Activated CD8-positive, alpha-beta memory T cell treated with anti-CD3 and anti-CD28 coated beads for 48 hours (primary cell): ENCODE measurements at places on chromosomes 13 and 19.

- peak; percentile 48 for DNase-seq
Observed at GRCh38 chr13:112443995-112444311, 67.8 kb downstream of the SPACA7 start.

DNA sequence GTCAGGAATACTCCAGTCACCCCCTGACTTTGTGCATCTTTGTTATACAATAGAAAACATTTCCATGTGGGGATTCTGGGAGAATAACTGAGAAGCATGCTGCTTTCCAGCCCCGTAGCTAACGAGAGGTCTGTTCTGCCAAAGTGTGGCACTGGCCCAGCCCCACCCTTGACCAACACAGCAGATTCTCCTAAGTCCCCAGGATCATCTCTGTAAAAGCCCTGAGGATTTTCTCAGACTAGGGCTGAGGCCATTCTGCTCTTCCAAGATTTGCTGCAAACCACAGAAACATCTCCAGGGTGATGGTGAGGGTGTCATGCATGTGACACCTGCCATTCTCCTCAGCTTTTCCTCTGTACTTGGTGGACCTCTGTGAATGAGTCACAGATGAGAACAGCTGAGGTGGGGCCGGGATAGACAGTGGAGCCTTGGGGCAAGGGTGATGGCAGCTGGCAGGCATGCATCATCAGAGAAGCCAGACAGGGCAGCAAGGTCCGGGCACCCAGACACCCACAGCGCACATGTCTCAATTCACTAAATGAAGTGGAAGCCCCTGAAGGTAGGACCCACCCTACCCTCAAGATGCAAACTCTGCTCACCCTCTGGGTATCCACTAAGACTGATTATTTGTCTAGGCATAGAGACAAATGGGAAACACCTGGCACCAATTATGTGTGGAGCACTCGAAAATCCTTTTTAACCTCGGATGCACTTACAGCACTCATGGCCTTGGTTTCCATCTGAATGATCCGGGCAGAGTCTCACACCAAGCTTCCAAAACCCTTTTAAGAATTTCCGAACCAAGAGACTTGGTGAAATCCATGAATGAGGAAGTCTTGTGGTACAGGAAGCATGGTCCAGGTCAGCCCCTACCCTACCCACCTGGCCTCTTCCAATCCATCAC lies 20.1 kb upstream of the DOCK9 start:
- no peak for DNase-seq

GRCh38 chr19:23101241-23101640 lies 15.6 kb upstream of the ZNF730 start:
- DNase-seq = no peak

DNA sequence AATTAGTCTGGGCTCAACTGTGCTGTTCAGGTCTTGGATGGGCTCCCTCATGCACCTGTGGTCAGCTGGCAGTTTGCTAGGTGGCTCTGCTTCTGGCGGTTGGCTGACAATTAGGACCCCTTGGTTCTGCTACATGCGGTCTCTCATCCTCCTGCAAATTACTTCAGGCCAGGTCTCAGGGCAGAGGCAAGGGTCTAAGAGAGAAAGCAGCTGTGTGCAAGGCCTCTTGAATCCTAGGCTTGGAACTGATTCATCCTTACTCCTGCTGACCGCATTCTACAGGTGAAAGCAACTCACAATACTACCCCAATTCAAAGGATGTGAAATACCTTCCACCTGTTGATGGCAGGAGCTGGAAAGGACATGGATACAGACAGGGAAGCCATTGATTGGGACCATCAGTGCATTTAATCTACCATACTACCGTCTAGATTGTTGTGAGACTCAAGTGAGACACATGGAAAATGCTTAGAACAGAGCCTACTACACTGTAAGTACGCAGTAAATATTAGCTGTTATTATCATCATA lies 19.1 kb downstream of the CBY2 start:
- no peak for DNase-seq

DNA sequence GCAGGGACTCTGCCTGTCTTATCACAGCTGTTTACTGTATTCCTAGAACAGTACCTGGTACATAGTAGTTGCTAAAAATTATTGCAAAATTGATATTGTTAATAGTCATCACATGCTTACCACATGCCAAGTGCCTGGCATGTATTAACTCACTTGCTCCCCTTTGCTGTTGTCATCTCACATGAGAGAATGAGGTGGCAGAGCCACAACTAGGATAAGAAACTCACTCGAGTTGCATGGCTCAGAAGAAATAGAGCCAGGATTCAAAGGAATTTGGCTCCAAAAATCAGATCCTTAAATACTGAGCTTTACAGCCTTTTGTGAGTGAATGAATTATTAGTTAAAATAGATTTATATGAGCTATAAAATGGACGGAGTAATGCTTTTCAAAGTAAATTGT lies 42.6 kb downstream of the B3GLCT start:
- no peak for DNase-seq

- DNase-seq = no peak
Observed at GRCh38 chr13:113407531-113408393, 43.8 kb upstream of the GRTP1 start.

DNA sequence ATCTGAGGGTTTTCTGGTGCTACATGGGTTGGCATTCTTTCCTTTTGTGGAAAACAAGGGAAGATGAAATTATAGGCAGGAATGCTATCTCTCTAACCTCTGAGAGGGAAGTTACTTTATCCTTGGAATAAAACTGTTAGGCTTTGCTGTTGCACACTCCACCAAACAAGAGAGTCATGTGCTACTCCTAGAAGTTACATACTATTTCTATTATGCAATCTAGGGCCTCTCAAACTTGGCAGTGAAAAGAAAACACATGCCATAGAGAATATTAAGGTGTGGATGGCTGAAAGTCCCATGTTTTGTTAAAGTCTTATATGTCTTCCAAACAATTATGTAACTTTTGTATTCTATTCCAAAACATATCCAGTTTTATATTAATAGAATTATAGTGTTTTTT lies 367.9 kb downstream of the SLC7A1 start:
- no peak for DNase-seq

DNA sequence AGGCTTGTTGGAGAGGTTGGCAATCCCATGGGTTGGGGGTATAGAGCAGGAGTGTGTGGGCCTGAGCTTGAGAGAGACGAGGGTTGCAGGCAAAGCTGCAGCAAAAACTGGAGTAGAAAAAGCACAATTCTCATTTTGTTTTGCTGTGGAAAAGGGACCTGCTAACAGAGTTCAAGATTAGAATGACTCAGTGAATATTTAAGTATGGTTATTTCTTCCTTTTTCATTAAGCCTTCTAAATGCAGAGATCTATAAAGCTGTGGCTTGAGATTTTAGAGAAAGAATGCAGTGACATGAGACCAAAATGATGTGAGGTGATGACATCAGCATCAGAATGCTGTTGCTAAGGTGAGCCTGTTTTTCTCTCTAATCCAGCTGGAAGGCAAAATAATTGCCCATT lies 10.8 kb upstream of the MBNL2 start:
- DNase-seq = no peak

DNA sequence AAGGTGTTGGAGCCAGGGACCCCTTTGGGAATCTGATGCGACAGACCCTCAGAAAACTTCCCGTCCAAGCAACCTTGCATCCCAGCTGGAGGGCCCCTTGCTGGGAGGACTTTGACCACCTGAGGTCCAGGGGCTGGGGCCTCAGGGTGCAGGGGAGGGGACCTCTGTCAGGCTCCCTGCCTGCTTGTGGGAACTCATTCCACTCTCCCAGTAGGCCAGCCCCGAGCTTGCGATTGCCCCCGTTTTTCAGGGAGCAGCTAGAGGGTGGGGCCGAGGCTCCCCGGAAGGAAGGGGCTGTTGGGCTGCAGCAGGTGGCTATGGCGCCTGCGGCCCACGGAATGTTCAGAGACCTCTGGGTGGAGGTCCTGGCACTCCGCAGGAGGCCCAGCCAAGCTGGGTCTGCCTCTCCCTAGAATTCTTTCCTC lies 2.8 kb downstream of the GNA11 start:
- no peak for DNase-seq

- peak; percentile 19 for DNase-seq
Observed at GRCh38 chr19:12800923-12801465, 606 bp downstream of the PRDX2 start.

DNA sequence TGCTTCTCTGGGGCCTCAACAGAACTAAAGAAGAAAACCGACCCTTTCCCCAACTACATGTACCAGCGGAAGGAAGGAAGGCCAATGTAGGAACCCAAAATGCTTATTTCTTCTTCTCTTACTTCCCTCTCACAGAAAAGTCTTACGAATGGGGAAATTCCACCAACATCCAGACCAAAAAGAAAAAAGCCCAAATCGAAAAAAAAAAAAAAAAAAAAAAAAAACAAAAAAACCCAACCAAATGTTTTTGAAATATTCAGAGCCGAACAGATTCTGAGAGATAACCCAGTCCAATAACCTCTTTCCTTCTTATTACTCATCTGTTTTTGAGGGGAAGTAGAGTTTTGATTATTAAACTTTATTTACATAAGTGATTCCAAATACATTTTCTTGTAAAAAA lies 3.9 kb downstream of the PPM1N start:
- DNase-seq = no peak

DNA sequence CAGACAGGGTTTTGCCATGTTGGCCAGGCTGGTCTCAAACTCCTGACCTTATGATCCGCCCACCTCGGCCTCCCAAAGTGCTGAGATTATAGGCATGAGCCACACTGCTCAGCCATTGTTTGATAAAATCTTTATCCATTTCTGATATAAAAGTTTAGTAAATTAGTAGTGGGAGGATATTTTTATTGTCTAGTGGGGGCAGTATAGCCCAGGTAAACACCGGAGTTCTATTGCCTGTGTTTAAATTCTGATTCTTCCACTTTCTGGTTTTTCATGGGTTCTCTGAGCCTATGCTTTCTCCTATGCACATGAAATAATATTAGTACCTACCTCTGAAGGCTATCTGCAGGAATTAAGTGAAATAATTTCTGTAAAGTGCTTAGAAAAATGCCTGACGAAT lies 20.1 kb upstream of the ARHGEF18 start:
- DNase-seq = no peak

DNA sequence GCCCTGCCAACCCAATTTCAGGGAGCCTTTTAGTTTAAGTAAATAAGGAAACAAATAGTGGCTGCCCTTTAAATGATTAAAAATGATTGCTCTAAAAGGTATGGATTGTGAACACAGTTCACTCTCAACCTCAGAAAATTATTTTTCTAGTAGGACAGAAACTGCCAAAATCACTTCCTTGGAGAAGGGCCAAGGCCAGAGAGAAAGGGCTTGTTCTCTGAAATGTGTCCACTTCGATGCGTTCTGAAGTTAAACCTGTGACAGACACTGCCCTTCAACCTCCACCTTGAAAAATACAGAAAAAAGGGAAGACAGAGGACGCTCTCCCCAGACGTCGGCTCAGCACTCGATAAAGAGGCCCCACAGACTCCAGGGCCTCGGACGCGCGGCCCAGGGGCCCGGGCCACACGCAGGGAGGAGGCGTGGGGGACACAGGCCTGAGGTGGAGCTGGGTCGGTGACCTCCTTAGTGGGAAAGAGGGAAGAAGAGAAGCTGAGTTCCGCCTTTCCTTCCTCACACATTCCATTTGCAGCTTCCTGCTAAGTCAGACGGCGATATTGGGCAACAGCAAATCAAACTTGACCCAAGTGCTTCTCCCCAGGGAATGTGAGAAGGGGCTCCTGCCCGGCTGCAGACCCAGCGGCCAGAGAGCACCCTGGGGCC lies 63.6 kb downstream of the RASA3 start:
- DNase-seq = no peak

GRCh38 chr19:6739390-6739882 lies at the start of gene TRIP10:
TRIP10 (plus strand) TSS chr19:6739680; CDS start chr19:6739762, 82 bp downstream.
- DNase-seq = peak; percentile 74

- no peak for DNase-seq
Observed at GRCh38 chr19:40578442-40578908, 1.8 kb downstream of the SHKBP1 start.

DNA sequence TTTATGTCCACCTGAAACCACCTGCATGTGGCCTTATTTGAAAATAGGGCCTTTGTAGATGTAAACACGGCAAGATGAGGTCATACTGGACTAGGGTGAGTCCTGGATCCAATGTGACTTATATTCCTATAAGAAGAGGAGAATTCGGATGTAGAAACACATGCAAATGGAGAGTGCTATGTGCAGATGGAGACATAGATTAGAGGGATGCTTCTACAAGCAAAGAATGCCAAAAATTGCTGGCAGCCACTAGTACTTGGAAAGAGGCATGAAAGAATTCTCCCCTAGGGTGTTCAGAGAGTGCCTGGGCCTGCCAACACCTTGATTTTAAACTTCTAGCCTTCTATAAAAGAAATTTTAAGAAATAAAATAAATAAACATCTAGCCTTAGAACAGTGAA lies 226.1 kb downstream of the RFC3 start:
- no peak for DNase-seq

GRCh38 chr19:4866595-4867424 lies 657 bp downstream of the PLIN3 start:
- no peak for DNase-seq

DNA sequence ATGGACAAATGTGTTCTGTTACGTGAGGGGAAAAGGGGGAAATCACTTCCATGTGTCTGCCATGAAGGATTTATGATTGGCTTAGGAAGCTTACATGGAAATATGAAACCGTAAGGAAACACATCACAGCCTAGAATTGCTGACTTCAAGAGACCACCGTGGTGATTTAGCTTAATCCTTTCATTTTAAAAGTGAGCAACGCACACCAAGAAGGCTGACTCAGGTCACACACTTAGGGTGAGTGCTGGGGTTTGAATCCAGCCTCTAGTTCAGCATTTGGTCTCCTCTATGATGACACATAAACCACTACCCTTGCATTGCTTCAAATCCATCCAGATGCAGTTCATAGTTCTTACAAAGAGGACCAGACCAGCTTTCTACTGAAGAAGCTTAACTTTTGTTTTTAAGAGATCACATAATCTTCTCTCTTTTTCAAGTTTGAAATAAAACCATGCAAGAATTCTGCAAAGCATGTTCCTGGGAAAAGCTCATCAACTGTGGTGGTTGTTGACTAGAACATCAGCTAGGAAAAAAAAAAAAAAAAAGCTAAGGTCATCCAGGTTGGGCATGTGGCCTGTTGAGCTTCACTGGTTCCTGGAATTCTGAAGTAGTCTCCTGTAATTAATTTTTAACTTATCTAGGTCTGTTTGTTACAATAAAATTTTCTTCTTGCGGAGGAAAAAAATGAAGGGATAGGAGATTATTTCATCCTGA lies 60.2 kb upstream of the KL start:
- DNase-seq = no peak

DNA sequence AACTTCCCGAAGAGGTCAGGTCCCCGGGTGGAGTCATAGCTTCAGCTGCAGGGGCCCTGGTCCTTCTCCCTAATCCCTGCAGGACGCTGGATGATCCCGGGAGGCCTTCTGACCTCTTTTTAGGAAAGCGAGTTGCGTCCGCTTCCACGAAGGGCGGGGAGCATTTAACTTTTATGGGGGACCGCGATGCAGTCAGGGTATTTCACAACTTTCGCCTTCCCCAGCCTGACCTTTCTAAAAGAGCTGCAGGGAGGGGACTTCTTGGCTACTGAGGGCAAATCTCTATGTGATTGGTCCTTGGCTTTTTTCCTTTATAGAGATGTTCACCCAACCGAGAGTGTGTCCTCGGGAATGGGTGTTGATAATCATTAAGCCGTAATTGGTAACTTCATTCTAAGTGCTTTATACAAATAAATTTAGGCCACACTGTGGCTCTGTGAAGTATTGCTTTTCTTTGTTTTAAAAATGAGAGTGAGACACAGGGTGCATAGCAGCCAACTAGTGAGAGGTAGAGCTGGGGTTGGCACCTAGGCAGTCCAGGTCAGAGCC lies 778 bp downstream of the ZNF230 start:
- DNase-seq = no peak

GRCh38 chr19:29217616-29218015 lies 4.7 kb upstream of the UQCRFS1 start:
- DNase-seq = no peak
